GM13977 (cell line): ENCODE measurements at places on chromosomes 6 and 20.

DNA sequence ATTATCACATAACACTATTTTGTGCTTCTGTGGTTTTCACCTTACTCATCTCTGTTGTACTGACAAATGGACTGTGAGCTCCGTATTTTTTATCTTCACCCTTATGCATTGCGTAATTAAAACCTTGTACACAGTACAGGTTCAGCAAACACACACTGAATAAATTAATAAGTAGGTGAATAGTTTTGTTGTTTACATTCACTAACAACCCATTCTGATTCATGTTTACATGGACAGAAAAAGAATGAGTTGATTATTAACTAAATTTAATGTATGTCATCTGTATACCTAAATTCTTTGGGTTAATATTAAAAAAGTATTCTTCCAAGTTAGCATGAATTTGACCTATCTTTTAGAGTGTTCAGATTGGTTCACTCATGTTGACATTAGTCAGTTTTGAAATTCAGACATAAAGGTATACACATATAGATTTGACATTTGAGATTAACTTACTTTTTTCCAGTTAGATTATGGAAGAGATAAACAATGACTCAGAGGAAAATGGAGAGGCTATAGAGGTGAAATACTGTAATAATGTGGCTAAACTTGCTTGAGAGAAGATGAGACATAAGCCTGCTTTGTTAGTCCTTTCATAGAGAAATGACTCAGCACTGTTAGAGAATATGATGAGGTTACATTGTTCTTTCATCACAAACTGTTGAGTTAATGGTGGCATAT is 541.7 kb upstream of the FLRT3 start:
- DNase-seq = peak; percentile 5

DNA sequence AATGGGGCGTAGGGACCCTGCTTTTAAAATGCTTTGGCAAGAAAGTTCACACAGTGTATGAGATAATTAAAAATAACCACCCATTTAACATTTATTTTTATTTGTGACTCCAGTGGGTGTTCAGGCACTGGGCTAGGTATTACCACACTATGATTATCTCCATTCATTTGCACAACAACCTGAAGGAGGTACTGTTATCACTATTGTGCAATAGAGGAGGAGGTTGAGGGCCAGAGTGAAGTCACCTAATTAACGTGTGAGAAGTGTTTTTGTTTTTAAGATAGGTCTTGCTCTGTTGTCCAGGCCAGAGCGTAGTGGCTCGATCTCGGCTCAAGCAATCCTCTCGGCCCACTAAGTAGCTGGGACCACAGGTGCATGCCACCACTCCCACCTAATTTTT is 29.2 kb downstream of the MAK start:
- no peak for DNase-seq

GRCh38 chr6:124990988-124991387 is 28.8 kb downstream of the RNF217 start:
- no peak for DNase-seq

DNA sequence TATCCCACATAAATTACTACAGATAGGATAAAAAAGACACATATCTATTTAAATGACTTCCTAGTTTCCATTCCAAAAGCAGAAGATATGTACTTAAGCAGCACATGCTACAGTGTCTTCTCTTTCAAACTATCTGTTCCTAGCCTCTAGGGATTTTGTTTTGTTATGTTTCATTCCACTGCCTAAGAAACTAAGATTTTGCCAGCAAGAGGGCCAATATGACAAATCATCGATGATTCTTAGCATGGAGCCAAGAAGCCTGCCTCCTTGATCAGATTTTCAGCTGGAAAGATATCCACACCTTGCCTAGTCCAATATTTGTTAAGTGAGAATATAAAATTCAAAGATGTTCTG is 7.0 kb downstream of the SNX5 start:
- no peak for DNase-seq

GRCh38 chr6:103277936-103278335 is 1581.8 kb downstream of the HACE1 start:
- no peak for DNase-seq

GRCh38 chr6:42820512-42821340 is 38.9 kb downstream of the BICRAL start:
- DNase-seq = no peak

- DNase-seq = peak; percentile 18
These were observed 21.3 kb upstream of the HIVEP2 start for GRCh38 chr6:142966294-142966693.

DNA sequence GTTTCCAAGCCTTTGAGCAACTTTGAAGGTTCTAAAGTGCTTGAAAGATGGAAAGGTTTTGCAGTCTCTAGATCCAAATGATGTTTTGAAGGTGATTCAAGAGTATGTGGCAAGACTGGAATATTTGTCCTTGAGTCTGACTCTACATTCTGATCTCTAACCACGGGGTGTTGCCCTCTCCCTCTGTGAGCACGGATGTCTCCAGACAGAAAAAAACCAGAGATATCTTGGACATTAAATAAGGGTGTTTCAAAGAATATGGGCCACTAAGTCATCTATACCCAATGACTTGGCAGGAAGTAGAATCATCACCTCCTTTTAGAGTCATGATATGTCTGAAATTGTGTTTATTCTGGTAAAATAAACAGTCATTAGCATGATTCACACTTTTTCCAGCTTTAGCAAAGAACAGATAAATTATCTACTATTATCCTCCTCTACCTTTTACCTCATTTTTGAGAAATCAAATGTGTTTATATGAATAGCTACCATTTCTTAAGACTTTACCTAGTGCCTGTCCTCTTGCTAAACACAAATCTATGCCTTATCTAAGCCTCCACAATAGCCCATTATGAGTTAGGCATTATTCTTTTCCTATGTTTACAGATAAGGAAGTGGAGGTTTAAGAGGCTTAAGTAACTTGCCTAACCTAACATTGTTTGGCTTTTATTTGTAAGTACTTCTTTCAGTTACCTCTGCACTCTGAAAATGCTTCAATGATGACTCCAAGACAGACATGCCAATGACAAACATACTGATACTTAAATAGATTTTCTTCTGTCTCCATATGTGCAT is 384.4 kb downstream of the BMP2 start:
- DNase-seq = no peak

GRCh38 chr6:35470663-35471120 is 2.5 kb downstream of the RPL10A start:
- DNase-seq = no peak

DNA sequence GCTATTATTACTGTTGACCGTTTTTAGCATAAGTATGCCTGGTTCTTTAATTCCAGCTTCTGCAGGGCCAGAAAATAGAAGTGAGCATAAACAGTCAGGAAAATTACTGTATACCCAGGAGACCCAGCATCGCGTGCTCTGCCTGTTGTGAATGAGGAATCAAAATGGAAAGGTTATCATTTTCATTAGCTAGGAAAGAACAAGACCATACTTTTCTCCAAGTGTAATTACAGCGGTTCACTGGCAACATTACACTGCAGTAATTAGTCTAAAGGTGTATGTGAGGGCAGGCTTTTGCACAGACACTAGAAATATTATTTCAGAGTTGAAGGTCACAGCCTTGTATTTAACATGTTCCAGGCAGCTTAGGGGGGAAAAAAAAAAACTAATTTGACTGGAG is 403.8 kb upstream of the SOX4 start:
- no peak for DNase-seq

GRCh38 chr6:115667478-115668026 is 393.1 kb downstream of the FRK start:
- no peak for DNase-seq

- DNase-seq = no peak
These were observed 66.7 kb downstream of the ELOVL2 start for GRCh38 chr6:10977231-10977968.

- DNase-seq = no peak
These were observed 50.0 kb downstream of the SYNJ2 start for GRCh38 chr6:158031381-158032353.

GRCh38 chr6:35633579-35634089 is 55.1 kb downstream of the FKBP5 start:
- DNase-seq = no peak

DNA sequence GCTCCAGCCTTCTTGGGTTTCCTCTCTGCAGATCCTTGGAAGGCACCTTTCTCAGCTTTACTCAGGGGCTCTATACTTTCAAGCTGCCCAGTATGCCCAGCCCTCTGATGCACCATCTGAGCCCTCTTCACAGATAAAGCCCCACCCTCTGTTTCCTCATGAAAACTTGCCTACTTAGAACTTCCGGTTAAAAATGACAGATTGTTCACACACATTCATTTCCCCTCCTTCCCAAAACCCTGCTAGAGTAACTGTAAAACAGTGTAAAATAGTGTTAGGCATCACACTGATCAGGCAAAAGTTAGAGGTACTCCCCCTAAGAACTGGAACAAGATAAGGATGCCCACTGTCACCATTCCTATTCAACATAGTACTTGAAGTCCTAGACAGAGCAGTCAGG is 14.0 kb upstream of the GCM1 start:
- DNase-seq = no peak

- DNase-seq = no peak
These were observed 184.4 kb downstream of the HS3ST5 start for GRCh38 chr6:114158411-114158810.

DNA sequence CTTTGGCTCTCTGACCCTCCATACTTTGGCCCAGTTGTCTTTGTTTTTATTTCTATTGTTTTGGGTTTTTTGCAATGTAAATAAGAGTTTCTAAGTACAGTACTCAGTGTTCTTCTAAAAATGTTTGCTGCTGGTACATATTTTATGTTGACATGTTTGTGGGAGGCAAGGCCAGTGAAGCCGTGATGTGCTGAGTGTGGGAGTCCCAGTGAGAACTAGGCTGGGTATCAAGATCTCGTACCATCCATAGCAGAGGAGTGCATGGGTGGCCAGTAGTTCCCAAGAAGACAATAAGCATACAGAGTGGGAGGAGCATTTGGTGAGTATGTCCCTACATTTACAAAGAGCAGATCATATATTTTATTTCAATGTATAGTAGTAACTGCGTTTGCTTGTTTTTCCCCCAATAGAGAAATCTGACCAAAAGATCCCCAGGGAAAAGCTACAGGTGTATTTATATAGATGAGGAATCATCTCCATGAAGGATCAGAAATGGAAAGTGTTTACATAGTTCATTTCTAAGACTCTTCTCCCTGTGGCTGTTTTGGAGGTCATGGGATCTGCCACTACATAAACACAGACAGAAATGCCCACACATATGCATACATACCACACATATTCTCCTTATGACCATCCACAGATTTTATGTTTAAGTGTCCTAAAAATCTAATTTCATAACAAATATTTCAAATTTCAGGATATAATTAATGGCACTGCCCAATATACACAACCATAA is 285.9 kb downstream of the ALDH8A1 start:
- no peak for DNase-seq

- DNase-seq = no peak
These were observed 1343.4 kb downstream of the GRIK2 start for GRCh38 chr6:102736941-102737368.

DNA sequence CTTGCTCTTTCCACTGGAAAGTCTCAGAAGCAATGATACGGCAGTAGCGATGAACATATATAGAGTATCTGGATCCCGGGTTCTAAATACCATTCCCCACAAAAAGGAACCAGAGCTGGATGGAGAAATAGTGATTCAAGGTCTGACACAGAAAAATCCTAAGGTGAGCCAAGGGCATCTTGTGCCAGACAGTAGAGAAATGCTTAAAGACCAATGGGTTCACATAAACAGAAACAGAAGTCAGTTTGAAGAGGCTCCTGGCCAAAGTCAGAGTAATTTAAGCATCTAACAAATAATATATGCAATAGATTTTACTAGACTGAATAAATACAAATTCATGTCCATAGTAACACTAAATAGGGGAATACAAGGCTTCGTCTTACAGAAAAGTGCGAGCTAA is 54.7 kb downstream of the RGS17 start:
- no peak for DNase-seq

- no peak for DNase-seq
These were observed 393.7 kb downstream of the UTRN start for GRCh38 chr6:144678844-144679243.

DNA sequence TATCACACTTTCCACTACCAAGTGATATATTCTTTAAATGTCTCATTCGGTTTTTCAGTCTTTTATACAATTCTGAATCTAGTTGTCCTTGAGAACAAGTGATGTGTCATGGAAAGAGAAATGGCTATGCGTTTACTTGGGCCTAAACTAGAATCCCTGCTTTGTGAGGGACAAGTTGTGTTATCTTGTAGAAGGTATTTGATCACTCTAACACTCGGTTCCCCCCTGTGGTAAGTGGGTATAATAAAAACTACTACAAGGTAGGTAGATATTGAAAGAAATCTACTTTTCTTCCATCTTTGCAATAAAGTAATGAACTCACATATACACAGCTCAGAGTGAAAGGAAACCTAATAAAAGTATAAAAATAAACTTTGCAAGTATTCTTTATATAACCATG is 108.9 kb downstream of the MANEA start:
- DNase-seq = no peak

GRCh38 chr20:55342822-55343221 is 662.5 kb downstream of the CBLN4 start:
- no peak for DNase-seq

DNA sequence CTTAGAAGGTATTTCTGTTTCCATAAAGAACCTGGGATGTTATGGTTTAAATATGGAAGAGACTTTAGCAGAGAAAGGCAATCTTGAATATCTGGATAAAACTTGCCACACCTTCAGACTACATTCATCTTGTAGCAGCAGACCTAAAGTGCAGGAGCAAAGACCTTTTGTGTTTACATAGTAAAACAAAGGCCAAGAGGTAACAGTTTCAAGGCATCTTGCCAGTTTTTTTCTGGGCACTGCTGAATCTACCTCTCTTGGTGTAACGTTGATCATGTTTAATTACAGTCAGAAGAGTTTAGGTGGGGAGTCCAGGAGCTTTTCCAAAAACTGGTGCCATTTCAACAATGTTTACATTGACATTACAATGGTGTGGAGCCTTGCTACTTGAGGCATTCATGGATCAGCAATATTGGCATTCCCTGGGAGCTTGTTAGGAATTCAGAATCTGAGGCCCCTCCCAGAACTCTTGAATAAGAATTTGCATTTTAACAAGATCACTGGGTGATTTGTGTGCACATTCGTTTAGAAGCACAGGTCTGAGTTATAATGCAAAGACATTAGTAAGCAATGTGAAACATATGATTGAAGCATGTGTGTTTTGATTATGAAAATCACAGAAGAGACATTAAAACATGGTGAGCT is 94.5 kb downstream of the F13A1 start:
- DNase-seq = no peak

DNA sequence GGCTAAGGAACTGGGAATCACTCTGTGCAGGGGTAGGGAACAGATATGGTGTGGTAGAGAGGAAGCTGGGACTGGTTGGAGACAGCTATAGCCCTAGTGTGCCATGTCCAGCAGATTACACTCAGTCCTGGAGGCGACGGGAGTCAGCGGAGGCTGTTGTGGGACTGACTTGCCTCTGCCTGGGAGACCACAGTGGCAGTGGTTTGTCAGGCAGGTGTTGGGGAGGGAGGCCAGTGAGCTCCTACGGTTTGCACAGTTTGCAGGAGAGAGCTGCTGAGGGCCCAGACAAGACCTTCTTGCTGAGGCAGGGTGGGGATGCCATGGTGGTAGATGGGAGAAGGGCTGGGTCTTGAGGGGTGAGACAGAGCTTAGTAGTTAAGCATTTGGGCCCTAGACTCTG is 4.9 kb downstream of the PLCG1 start:
- no peak for DNase-seq
